ENCODE measurements at places on chromosomes 5 and 9.

GRCh38 chr5:57770039-57770438, 287.4 kb upstream of the ACTBL2 start:
- DNase-seq: no peak

- no peak for DNase-seq
These were observed 25.2 kb upstream of the FCN2 start for GRCh38 chr9:134855231-134855899.

GRCh38 chr9:100884518-100884917, 144.0 kb upstream of the PLPPR1 start:
- DNase-seq: no peak

DNA sequence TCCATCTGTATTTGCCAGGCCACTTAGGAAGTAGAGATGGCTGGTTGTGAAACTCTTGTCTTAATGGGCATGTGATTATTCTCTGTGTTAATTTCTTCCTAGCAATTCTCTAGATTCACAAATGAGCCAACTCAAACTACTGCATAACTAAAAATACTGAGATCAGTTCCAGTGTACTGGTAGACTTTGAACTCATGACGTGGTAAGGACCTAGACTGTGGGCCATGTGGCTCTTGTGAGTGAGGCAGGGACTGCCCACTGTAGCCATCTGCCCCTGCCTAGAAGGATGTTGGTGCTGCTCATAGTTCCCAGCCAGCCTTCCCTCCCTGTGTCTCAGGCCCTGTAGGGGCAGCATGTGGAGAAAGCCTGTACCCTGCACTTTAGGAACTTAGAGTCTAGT, 47.4 kb downstream of the CYSTM1 start:
- DNase-seq: no peak

- no peak for DNase-seq
These were observed 21.0 kb upstream of the OBP2B start for GRCh38 chr9:133230093-133230492.

DNA sequence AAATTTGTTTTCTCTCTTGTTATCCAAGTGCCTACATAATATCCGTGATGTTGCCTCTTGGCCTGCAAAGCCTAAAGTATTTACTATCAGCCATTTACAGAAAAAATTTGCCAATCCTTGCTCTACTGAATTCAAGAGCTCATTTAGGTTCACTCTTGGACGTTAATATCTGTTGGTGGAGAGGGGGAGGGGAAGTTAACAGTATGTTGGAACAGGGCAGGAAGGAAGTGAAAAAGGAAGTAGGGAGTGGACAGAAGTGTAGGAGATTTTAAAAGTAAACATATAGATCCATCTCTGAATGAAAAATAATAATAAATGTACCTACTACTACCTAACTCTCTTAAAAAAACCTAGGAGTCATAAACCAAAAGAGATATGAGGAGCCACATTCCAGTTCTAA, 32.8 kb downstream of the ZNF608 start:
- DNase-seq: no peak

- no peak for DNase-seq
These were observed 154.8 kb downstream of the PALM2AKAP2 start for GRCh38 chr9:109934857-109935215.

- DNase-seq: no peak
These were observed 458.2 kb downstream of the TMEM232 start for GRCh38 chr5:110268283-110268682.

- DNase-seq: no peak
These were observed 13.3 kb upstream of the WHRN start for GRCh38 chr9:114518599-114519022.
